Pulmonary artery endothelial cell (primary cell): ENCODE measurements at places on chromosomes 13 and 19.

DNA sequence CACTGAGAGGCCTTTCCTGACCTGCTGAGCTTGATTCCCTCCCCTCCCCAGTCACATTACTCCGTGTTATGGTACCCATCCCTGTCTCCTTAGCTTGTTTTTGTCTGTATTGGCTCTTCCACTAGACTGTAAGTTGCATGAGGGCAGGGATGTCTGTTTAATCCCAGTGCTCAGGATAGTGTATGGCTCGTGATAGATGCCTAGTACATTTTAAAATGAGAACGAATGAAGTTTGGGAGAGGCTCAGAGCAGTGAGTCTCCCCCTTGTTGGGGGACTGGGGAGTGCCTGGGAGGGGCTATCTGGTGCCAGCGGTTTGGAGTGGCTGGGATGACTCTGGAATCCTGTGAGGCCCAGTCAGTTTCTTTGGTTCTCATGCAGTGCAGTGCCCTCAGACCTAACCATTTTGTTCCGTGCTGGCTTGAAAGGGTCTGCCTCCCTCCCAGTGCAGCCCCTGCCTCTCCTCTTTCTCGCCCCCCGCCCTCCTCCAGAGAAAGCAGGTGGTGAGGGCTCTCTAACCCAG is 35.5 kb downstream of the ACTN4 start:
- DNase-seq, result no peak

GRCh38 chr19:2791876-2792275 is 6.6 kb downstream of the THOP1 start:
- DNase-seq, result no peak

GRCh38 chr19:50377517-50377916 is 1.3 kb downstream of the NR1H2 start:
- no peak for DNase-seq

GRCh38 chr13:59478908-59479307 is 684.8 kb downstream of the DIAPH3 start:
- DNase-seq, result no peak

- DNase-seq, result no peak
These were observed 1.0 kb upstream of the CGB7 start for GRCh38 chr19:49058562-49058961.

DNA sequence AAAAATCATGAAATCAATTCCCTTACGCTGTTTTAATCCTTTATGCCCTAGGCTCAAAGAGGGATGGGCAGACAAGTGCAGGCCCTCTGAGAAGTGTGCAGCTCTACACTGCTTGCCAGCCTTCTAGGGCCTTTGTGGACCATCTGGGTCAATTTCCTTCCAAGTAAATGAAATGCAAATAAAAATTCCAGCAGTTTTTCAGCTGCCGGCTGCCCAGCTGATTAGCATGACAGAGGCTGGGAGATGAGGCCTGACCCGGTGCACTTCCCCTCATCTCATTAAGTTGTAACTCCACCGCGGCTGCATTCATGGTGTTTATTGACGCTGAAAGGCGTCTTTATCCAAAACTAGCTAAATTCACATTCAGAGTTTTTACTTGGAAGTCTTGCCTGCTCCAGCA is 47.5 kb upstream of the GSX1 start:
- DNase-seq, result no peak

DNA sequence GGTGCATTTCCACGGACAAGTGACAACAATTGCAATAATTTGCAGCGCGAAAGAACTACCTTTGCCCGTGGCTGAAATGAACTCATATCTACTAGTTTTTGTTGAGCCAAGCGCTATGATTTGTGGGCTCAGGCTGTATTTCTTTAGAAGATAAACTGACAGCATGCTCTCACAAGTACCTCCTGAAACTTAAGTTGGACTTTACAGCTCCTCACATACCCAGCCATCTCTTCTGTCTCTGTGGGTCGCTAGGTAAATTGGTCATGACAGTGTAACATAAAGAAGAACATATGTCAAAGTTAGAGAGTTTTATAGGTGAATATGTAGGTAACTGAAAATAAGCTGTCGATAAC is 839 bp downstream of the COG6 start:
- DNase-seq, result no peak

GRCh38 chr13:100280681-100281080 is 191.8 kb downstream of the PCCA start:
- no peak for DNase-seq

DNA sequence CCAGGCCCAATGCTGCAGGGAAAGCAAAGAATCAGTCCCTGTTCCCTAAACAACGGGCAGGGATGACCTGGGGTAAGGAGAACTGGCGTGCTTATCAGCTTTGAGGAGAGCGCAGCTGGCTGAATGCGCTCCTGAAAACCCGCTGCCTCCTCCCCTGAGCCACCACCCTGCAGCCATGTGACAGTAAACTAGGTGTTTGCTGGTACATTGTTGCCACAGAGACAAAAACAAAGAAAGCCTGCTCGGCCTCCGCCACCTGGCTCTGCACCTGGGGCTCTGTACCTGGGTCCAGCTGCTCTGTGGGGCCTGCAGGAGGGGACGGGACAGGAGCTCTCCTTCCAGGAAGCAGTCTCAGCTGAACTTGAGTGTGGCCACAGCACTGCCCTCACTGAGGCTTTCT is 21.8 kb downstream of the MCF2L start:
- DNase-seq, result no peak

DNA sequence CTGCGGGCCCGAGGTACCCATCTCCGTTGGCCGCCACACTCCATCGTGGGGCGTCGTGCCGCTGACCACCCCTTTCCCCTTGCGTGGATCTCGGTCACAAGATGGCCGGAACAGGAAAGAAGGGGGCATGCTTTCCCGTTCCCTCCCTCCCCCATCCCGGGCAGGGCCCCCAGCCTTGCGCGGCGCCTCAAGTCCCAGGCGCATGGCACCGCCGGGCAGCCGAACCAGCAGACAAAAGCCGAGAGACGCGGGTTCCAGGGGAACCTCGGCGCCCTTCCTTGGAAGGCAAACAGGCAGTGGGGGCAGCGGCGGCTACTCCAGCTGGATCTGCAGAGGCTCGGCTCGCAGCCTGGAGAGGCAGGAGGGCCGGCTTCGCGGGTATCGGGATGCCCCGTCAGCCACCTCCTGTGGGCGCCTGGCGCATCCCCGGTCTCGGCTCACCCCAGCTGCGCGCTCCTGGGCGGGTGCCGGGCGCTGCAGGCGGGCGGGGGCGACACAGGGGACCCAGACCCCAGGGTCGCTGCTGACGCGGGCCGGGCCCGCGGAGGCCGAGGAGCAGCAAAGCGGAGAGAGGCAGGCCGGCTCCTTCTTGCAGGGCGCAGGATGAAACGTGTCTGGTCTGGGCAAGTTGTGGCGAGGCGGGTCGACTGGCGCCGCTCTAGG is 439 bp downstream of the DZIP1 start:
- DNase-seq, result no peak

- no peak for DNase-seq
These were observed 21.6 kb downstream of the RAB20 start for GRCh38 chr13:110539894-110540293.

DNA sequence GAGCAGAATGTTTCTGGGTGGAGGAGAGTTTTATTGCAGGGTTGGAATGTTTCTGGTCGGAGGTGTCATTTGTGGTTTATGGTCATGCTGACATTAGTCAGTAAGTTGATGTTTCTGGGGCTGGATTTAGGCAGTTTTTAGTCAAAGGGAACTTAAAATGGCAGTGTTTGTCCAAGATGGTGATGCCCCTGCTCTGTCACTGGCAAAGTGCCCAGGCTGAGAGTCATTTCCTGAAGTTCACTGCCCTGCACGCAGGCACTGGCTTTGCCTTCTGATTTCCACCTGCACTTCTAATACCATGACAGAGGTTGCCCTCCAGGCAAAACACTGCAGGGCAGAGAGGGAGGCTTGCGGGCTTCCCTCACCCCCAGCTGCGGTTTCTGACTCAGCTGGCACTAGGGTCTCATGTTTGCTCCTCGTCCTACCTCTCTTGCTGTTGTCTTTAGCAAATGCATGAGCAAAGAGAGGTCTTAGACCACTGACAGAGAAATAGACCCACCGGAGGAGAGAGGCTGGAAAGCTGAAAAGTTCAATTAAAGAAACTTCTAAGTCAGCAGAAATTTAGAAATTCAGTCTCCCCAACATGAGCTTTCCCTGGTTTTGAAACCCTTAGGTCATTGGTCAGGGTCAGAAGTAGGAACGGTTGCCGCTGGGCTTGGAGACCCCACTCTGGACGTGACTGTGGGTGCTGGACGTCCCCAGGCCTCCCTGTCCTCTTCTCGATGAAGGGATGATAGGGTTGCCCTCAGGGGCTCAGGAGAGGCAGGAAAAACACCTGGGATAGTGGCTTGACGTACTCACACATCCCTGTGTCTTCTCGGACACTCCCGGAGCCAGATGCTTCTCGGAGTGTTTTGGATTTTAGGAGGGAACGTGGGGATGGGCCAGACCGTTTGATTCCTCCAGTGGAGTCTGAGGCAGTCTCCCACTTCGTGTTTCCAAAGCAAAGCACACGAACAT is 26.3 kb downstream of the TMEM255B start:
- DNase-seq, result peak; percentile 45

GRCh38 chr19:54108496-54108895 is 5.8 kb downstream of the NDUFA3 start:
- DNase-seq, result no peak

GRCh38 chr13:92355213-92355612 is 871.4 kb upstream of the GPC6 start:
- DNase-seq, result no peak
